Mesangial cell (primary cell): ENCODE measurements at places on chromosomes 16 and 17. TPM values are rescaled to one million over a fixed set of nuclear protein-coding genes. Genes with fewer than 3 reads are reported as not detected.

The SHBG gene
- total RNA-seq = 0.89 TPM in 1 of 2 replicates, not detected in the other

The OR1A1 gene
- total RNA-seq = not detected in 2 replicates

The PTX4 gene
- 0.13 TPM in 1 of 2 replicates, not detected in the other for total RNA-seq

The E2F4 gene
- 75.2 and 102 TPM in 2 replicates for total RNA-seq

The HS3ST6 gene
- total RNA-seq = not detected in 2 replicates

The KRTAP9-8 gene
- not detected in 2 replicates for total RNA-seq

The ZNF423 gene
- 0.98 and 3.7 TPM in 2 replicates for total RNA-seq

The HOXB4 gene
- 1.5 and 4.1 TPM in 2 replicates for total RNA-seq

The NTN3 gene
- 0.16 and 3.4 TPM in 2 replicates for total RNA-seq

The GNAO1 gene
- total RNA-seq = under 0.01 and 0.33 TPM in 2 replicates

The XYLT2 gene
- total RNA-seq = 43.3 and 54.0 TPM in 2 replicates

The TEFM gene
- total RNA-seq = 3.7 and 7.5 TPM in 2 replicates

The VPS35 gene
- total RNA-seq = 41.5 and 60.3 TPM in 2 replicates

The SDK2 gene
- total RNA-seq = 0.33 and 0.51 TPM in 2 replicates

The CBX8 gene
- total RNA-seq = 3.1 and 6.2 TPM in 2 replicates

The APOH gene
- total RNA-seq = not detected in 2 replicates

The G6PC1 gene
- total RNA-seq = not detected in 2 replicates

The C17orf113 gene
- total RNA-seq = 0.16 and 0.76 TPM in 2 replicates

The DPEP1 gene
- total RNA-seq = 1.5 and 29.3 TPM in 2 replicates

The CCL8 gene
- not detected in 2 replicates for total RNA-seq

The SHCBP1 gene
- total RNA-seq = 1.9 and 28.7 TPM in 2 replicates

The SLC13A5 gene
- total RNA-seq = 0.89 TPM in 1 of 2 replicates, not detected in the other

The CDRT15 gene
- total RNA-seq = not detected in 2 replicates

The TMEM11 gene
- 30.9 and 42.5 TPM in 2 replicates for total RNA-seq

The C16orf89 gene
- not detected in 2 replicates for total RNA-seq
